NCI-H2081 (cell line): ENCODE measurements at places on chromosomes 4 and X.

DNA sequence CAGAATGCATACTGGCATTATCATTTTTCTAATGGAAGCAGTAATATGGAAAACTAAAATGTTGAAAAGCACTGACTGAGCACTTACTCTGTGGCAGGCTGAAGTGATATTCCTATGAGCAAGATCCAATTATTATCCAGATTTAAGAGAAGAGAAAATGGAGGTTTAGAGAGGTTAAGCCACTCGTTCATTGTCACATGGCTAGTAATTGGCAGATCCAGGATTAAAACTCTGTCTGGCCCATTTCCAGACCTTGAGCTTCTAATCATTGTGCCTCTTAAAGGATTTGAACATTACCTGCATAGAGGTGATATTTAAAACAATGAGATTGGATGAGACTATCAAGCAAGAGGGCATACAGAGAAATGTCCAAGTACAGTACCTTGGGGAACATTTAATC lies 80.6 kb downstream of the MFAP3L start:
- DNase-seq, result no peak

- DNase-seq, result peak; percentile 81
Measured at GRCh38 chr4:153151535-153152455, 52.4 kb upstream of the TRIM2 start.

DNA sequence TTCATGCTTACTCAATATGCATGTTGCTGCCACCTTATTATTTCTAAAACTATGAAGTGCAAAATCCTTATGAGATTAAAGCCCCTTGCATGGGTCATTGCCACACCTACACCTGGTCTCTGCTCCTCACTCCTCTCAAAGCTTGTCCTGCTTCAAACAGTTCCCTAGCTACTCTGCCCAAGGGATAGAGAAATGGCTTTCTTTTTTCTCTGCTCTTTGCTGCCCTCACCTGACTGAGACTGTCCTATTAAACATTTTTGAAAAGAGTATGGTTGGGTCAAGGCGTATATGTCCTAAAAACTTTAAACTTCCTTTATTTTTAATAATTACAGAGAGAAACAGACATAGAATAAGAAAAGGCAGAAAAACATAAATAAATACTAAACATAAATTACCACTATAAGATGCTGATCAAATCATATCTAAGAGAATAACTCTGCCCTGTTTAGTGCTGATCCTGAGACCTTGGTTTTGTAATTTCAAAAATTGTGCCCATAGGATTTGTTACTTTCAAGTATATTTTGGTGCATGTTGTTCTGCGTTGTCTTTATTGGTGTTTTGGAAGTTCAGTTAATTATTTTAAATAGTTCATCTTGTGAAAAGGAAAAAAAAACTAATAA lies 704.9 kb upstream of the PABPC4L start:
- no peak for DNase-seq

- DNase-seq, result no peak
Measured at GRCh38 chrX:20177093-20177492, 35.5 kb upstream of the EIF1AX start.

GRCh38 chr4:8108261-8108660 lies 50.4 kb downstream of the ABLIM2 start:
- DNase-seq, result no peak

DNA sequence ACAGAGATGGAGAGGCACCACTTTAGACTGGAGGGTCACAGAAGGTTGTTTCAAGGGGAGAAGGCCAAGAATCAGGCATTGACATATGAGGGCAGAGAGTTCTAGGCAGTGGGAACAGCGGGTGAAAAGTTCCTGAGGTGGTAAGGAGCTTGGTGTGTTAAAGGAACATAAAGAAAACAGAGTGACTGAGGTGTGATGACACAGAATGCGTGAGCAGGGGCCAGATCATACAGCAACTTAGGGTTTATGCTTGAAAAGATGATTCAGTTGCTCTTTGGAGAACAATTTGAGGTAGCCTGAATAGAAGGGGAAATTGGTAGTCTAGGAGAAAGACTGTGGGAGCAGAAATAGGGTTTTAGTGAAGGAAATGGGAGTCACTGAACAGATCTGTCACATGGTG lies 179.2 kb downstream of the AMELX start:
- DNase-seq, result no peak

DNA sequence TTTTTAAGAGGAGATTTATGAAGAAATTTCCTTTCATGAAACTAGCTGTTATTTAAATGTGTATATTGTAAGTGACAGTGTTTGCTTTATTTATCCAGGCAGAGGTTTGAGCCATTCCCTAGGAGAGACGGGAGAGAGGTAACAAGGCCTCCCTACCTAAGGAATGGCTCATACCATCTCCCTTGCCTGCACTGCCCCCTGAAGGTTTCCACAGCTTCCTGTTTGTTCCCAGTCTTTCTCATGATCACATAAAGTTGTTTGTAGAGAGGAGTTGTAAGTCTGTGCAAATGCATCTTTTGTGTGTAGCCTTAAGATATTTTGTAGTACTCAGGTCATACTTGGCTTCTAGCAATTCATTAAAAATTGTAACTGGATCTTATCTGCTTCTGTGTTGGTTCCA lies 1504.5 kb upstream of the PCDH10 start:
- DNase-seq, result peak; percentile 3

DNA sequence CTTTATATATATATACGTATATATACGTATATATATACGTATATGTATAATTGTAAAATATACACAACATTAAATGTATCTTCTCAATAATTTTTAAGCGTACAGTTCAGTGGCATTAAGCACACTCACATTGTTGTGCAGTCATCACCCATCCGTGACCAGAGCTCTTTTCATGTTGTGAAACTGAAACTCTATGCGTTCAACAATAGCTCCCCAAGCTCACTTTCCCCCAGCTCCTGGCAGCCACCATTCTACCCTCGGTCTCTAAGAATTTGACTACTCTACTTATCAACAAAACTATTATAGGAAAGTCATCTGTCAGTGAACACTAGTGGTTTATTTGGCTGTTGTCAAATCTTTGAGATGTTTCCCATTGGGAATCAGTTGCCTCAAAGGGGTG lies 621.8 kb upstream of the GALNT7 start:
- no peak for DNase-seq

GRCh38 chrX:31268359-31268758 lies 196.5 kb upstream of the FTHL17 start:
- DNase-seq, result no peak

DNA sequence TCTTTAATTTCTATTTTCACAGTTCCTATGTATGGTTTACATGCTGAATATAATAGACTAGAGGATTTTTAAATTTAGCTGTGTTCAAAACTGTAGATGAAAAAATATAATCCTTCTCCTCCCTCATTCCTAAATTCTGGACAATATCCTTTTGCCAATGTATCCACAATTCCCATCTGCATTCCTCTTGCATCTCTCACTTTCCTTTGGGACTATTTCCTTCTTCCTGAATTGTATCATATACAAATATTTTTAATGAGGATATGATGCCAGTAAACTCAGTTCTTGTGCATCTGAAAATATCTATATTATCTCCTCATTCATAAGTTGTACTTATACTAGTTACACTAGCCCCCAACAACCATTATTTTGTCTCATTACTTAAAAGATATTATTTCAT lies 46.7 kb downstream of the DDX60L start:
- no peak for DNase-seq

DNA sequence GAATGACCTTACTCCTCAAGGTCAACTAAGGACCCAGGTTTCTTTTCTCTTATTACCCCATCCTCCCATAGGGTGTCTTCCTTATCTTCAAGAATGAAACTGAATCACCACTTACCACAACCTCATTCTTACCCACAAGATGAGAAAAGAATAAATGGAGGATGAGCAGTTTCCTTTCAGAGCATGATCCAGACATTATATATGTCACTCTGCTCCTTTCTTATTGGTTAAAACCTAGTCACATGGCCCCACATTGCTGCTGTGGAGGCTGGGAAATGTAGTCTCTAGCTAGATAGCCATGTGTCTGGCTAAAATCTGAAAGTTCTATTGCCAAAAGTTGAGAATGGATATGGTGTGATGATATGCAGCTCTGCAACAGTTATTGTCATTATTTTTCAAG lies 62.4 kb upstream of the RAI2 start:
- DNase-seq, result no peak

- no peak for DNase-seq
Measured at GRCh38 chr4:76772498-76773106, 125.3 kb downstream of the SOWAHB start.

DNA sequence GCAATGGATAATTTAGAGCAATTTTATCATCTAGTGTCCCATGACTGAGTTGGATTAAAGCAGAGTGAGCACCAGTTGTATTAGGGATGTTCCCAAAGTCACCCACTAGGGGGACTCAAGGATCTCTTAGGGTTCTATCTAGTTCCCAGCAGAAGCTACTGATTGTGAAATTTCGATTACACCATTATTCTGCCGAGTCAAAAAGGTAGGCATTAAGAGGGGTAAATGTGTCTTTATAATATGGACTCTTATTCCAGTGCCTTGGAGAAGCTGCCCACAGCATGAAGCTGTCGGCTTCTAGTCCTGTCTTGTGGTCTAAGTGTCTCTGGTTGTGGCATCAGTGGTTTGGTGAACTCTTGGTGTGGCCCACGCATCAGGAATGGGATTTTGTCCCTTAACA lies 53.3 kb downstream of the RGS12 start:
- peak; percentile 78 for DNase-seq

- DNase-seq, result peak; percentile 12
Measured at GRCh38 chr4:184347251-184348239, 126.8 kb downstream of the IRF2 start.

- DNase-seq, result no peak
Measured at GRCh38 chr4:185204238-185204910, 574 bp upstream of the CFAP97 start.

- DNase-seq, result no peak
Measured at GRCh38 chr4:57051095-57051494, 59.1 kb downstream of the IGFBP7 start.

GRCh38 chr4:26052663-26053541 lies 138.9 kb downstream of the SMIM20 start:
- no peak for DNase-seq

GRCh38 chr4:7132249-7132648 lies 60.1 kb upstream of the SORCS2 start:
- DNase-seq, result no peak

DNA sequence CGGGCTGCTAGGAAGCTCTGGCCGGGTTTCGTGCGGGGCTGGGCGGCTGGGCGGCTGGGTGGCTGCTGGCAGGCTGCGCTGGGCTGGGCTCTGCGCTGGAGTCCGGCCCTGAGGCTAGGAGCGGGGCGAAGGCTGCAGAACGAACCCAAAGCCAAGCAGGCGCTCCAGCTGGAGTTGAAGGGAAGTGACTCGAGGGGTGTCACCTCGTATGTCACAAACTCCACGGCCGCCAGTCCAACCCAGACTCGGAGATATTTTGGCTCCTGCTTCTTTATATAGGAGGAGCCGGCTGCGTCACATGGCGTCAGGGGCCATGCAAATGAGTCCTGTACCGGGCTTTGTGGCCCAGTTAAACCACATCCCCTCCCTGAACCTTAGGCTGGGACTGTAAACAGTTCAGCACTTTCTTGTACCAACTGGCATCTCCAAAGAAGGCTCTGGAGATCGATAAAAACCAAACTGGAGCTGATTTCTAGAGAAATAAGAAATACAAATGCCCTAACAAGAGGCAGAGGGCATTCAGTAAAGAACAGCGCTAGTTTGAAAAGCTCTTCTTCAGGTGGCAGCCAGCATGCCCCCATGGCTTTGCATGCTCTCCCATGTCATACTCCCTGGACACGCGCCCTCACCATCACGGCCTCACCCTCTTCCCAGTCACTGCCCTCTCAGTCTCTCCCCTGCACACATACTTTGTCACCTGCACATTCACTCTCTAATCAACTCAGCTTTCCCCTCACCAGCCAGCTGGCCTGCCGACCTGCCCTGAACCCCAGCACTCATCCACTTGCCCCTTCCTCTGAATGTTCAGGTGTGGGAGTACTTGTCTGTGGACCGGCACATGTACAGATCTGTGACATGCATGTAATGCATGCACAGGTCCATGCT lies 58.5 kb downstream of the TSC22D3 start:
- DNase-seq, result peak; percentile 44

DNA sequence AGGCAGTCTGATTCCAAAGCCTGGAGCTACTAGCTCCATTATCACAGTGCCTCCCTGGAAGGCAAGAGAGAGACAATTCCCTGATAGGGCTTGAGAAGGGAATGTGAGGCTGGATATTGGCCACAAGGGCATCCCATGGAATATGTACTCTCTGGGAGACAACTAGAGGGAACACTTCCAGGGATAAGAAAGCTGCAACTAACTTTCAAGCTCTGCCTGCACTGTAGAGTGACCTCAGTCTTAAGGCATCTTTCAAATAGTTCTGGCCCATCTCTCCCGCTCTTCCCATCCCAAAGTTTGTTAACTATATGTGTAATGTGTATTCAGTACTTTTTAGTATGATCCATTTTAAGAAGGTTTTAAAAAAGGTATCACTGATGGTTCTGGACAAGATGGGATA lies 13.1 kb upstream of the RNF212 start:
- no peak for DNase-seq

DNA sequence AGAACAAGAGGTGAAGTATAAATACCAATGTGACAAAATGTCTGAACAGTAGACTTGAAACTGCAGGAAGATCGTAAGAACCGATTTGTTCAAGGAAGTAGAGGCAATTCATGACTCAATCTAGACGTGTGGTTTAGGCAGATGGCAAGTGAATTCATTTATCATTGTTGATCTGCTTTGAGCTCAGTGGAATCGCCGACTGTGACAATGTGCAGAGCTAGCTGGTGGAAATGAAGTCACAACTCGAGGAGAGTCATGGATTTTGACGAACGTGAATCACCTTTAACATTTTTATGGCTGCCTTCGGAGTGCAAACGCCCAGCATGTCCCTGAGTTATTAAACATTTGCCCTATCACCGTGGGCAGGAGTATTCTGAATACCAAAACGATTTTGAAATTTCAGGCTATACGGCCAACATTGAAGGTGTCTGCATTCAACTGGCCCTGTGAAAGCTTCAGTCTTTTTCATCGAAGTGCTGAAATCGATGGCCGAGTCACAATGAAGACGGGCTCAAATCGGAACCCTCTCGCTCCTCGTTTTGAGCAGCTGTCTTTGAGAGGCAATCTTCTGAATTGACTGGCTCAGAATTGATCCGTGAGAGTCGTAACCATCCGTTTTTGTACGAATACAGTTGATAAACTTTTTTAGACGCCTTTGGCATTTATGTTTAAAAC lies 689 bp upstream of the OGT start:
- peak; percentile 17 for DNase-seq

GRCh38 chr4:138669479-138670315 lies 345.9 kb upstream of the NOCT start:
- DNase-seq, result no peak

GRCh38 chr4:74166818-74167217 lies 8.9 kb downstream of the MTHFD2L start:
- no peak for DNase-seq

GRCh38 chr4:55608591-55608990 lies 16.5 kb upstream of the PDCL2 start:
- no peak for DNase-seq
